ENCODE measurements at places on chromosomes 6 and 20. TPM values are rescaled to one million over a fixed set of nuclear protein-coding genes. Genes with fewer than 3 reads are reported as not detected.

UQCC2 gene
- total RNA-seq = 40.8 TPM

SLC17A1 gene
- total RNA-seq = not detected

KCNK15 gene
- total RNA-seq = 1.2 TPM

HLA-DRB5 gene
- 0.20 TPM for total RNA-seq

SPEF1 gene
- total RNA-seq = 0.20 TPM

HSPA12B gene
- total RNA-seq = not detected

ANGPT4 gene
- not detected for total RNA-seq

SLC22A1 gene
- total RNA-seq = not detected

SIRPD gene
- not detected for total RNA-seq

LPIN3 gene
- 7.6 TPM for total RNA-seq

JPH2 gene
- total RNA-seq = 1.7 TPM

RCAN2 gene
- not detected for total RNA-seq

SNAI1 gene
- 2.2 TPM for total RNA-seq

ETV7 gene
- 0.63 TPM for total RNA-seq

NHSL1 gene
- total RNA-seq = 25.2 TPM

PGC gene
- total RNA-seq = not detected

FOXO3 gene
- 6.0 TPM for total RNA-seq

MYH7B gene
- total RNA-seq = 0.05 TPM

OTOR gene
- total RNA-seq = not detected

TUBB2B gene
- 16.2 TPM for total RNA-seq

TP53TG5 gene
- not detected for total RNA-seq

PRKN gene
- total RNA-seq = 20.4 TPM

IL17F gene
- total RNA-seq = not detected

Data from NCI-H460 (cell line).